ENCODE measurements at places on chromosomes 2 and 18. TPM values are rescaled to one million over a fixed set of nuclear protein-coding genes. Genes with fewer than 3 reads are reported as not detected.

The GPR45 gene
- not detected for total RNA-seq

The NDUFAF7 gene
- total RNA-seq, result 23.0 TPM

The DRC1 gene
- not detected for total RNA-seq

DNA sequence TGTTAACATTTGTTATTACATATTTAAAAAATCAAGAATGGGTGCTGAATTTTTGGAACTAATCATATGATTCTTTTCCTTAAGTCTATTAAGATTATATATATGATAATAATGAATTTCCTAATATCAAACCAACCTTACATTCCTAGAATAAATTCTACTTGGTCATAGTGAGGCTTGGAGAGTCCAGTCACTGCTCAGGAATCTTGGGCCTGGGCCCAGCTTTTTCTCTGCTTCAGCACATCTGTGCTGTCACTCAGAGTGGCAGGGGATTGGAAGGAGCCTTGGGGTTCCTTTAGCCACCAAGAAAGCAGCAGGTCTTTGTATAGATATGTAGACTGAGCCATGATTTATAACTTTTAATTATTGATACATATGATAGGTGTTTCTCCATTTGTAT is 19.9 kb upstream of the ZAP70 start:
- H3K4me1 ChIP-seq, result peaks cover 12% of the 10 kb centered on the region
- H3K4me3 ChIP-seq, result no peak overlapping the region
- H3K36me3 ChIP-seq, result no peaks in the 10 kb centered on the region
- DNase-seq, result no peak
- H3K27me3 ChIP-seq, result peaks cover 1% of the 10 kb centered on the region

GRCh38 chr18:50201476-50202018 is 6.6 kb upstream of the MYO5B start:
- no peaks in the 10 kb centered on the region for H3K36me3 ChIP-seq
- H3K27ac ChIP-seq, result no peak overlapping the region
- H3K4me3 ChIP-seq, result no peak overlapping the region
- H3K4me1 ChIP-seq, result peaks cover 9% of the 10 kb centered on the region
- DNase-seq, result no peak
- peaks cover 40% of the 10 kb centered on the region for H3K27me3 ChIP-seq

GRCh38 chr2:67797801-67798540 is 264.8 kb downstream of the C1D start:
- H3K36me3 ChIP-seq, result no peaks in the 10 kb centered on the region
- no peak for DNase-seq
- H3K4me3 ChIP-seq, result no peak overlapping the region
- no peak overlapping the region for H3K27ac ChIP-seq
- peaks cover 1% of the 10 kb centered on the region for H3K27me3 ChIP-seq

DNA sequence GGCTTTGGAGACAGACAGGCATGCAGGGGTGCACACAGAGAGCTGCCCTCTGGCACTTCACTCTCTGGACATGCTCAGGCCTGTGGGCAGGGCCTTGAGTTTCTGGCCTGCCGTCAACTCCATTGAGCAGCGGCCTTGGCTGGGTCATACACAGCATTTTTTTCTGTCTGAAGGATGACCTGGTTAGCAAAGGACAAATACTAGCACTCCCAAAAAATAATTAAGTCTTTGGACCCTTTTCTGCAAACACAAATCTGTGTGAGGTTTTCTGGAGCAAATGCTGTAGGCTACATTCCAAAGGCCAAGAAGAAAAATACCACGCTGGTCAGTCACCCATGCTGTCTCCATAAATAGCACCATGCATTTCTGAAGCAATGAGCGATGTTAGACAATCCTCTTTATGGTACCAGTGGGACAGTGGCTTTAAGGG is 124.7 kb upstream of the CTAGE1 start:
- no peaks in the 10 kb centered on the region for H3K27me3 ChIP-seq
- no peak overlapping the region for H3K27ac ChIP-seq
- DNase-seq, result no peak
- H3K4me1 ChIP-seq, result no peaks in the 10 kb centered on the region
- no peaks in the 10 kb centered on the region for H3K36me3 ChIP-seq

- no peak overlapping the region for H3K27ac ChIP-seq
- DNase-seq, result no peak
- no peaks in the 10 kb centered on the region for H3K4me1 ChIP-seq
- no peak overlapping the region for H3K4me3 ChIP-seq
These were observed 56.1 kb upstream of the FHL2 start for GRCh38 chr2:105454801-105455485.

Data from activated CD4-positive, alpha-beta memory T cell treated with anti-CD3 and anti-CD28 coated beads for 36 hours (primary cell).